Muscle of arm (tissue), 14 donors: ENCODE measurements at places on chromosomes 12 and 14. TPM values are rescaled to one million over a fixed set of nuclear protein-coding genes. Genes with fewer than 3 reads are reported as not detected.

Gene TECPR2
- 13.3 TPM for polyA plus RNA-seq

Gene CIROP
- not detected for polyA plus RNA-seq

Gene CABP1
- polyA plus RNA-seq, result 1.6 TPM

Gene SYT10
- polyA plus RNA-seq, result 0.58 TPM

Gene TMTC1
- 47.2 TPM for polyA plus RNA-seq

Gene PXN
- 175 TPM for polyA plus RNA-seq

Gene FOXM1
- polyA plus RNA-seq, result 21.7 TPM

Gene REP15
- polyA plus RNA-seq, result 1.1 TPM

Gene LPAR5
- polyA plus RNA-seq, result 0.95 TPM

Gene PRB4
- polyA plus RNA-seq, result not detected

Gene SMCO2
- not detected for polyA plus RNA-seq

Gene C14orf39
- polyA plus RNA-seq, result 2.0 TPM

Gene PDZRN4
- polyA plus RNA-seq, result 3.3 TPM

Gene BIN2
- 11.7 TPM for polyA plus RNA-seq
